Stimulated activated CD4-positive, alpha-beta T cell treated with anti-CD3 and anti-CD28 coated beads, Interleukin-12 subunit alpha, Interleukin-12 subunit beta, amount 100 ng/mL, for 24 hours (primary cell): ENCODE measurements at places on chromosomes 11 and 22.

DNA sequence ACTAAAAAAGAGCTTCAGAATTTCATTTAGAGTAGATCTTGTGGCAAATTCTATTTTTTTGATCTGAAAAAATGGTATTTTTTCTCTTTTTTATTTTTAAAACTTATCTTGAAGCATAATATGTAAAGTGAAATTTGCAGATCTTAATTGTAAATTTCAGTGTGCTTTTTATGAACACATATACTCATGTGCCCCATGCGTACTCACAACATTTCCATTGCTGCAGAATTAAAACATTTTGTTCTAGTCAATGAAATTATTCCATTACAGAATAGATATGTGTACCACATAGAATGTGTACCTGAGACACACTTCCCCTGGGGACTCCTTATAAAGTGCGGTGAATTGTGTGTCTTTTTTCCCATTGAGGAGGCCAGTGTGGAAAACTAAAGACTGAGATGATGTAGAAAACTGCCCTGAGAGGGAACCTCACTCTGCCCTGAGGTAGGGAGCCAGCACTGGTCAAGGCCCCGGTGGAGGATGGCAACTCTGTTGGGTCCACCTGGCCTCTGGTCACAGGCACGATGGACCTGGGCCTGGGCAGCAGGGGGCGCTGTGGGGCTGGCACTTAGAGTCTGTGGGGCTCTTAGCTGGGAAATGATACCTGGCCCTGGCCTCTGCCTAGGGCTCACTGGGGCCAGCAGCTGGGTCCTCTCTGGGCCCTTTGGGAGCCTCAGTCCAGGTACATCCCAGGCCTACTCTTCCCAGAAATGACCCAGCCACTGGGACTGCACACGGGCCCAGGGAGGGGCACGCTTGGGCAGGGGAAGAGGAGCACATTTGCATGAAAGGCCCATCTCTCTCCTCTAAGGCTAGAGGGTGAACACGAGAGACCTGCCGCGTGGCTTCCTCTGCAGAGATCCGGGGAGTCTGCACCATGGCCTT is 77.9 kb upstream of the TOP3B start:
- DNase-seq = peak; percentile 6

DNA sequence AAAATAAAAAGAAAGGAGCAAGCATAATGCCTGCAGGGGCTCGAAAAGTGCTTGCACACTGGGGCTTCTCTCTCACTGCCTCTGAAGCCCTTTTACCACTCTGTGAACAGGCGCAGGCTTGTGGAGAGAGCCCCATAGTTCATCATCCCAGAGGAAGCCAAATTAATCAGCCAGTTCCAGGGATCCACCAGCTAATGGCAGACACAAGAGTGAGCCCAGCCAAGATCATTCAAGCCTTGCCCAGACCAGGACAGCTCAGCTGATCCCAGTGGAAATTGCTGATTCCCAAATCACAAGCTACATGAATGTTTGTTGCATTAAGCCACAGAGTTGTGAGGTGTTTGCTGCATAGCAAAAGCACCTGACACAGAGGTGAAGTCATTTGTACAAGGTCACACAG is 135.3 kb downstream of the CHST1 start:
- DNase-seq = no peak

GRCh38 chr11:46588131-46588530 is 5.7 kb downstream of the AMBRA1 start:
- no peak for DNase-seq

DNA sequence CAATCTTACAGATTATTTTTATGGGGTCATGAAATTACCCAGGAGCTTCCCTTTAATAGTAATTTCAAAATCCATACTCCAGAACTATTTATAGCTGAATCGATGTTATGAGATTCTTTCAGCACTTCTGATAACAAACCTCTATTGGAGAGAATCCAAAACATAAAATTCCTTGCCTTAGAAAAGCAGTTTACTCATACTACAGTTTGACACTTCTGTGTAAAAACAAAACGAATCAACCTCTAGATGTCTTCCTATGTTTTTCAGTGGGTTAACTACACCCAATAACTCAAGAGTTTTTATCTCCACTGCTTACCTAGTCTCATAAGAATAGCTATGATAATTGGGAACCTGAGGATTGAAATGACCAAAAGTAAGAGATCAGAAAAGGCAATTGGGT is 35.6 kb downstream of the KIF18A start:
- DNase-seq = no peak

DNA sequence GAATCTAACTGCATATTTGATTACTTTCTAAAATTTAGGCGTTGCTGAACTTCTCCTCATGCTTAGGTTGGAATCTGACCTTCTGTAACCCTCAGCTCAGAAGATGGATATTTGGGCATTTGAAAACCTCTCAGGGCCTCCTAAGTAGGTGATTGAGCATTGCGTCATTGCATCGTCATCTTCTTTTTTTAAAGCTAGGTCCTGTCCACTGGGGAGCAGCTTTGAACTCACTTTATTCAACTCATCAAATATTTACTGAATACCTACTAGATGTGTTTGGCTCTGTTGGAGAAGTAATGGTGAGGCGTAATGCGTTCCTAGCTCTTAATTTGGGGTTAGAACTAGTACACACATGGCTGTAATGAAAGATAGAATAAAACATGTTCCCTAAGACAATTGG is 56.8 kb downstream of the ZBTB16 start:
- DNase-seq = no peak

- no peak for DNase-seq
These were observed 21.1 kb upstream of the UPK3A start for GRCh38 chr22:45263463-45264269.

DNA sequence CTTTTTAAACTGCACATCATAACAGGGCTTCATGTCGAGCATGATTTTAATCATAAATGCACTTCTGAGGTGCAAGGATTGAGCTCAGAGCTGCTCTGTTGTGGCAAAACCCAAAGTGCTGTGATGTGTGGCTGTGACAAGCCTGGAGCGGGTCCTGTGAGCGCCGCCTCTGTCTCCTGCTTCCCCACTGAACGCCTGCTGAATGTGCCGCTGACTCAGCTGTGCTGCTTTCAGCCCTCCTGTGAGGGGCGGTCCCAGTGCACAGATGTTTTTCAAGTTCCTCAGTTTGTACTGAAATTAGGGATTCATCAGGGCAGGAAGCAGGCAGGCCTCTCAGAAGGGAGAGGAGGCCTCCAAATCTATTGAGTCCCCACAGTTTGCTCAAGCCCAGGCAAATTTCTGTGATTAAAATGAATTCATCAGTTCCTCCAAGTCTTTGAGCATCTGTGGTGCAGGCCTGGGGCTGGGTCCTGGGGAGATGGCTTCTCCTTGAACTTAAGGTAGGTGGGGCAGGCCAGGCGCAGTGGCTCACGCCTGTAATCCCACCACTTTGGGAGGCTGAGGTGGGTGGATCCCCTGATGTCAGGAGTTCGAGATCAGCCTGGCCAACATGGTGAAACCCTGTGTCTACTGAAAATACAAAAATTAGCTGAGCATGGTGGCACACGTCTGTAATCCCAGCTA is 3.0 kb upstream of the GTSE1 start:
- DNase-seq = no peak

DNA sequence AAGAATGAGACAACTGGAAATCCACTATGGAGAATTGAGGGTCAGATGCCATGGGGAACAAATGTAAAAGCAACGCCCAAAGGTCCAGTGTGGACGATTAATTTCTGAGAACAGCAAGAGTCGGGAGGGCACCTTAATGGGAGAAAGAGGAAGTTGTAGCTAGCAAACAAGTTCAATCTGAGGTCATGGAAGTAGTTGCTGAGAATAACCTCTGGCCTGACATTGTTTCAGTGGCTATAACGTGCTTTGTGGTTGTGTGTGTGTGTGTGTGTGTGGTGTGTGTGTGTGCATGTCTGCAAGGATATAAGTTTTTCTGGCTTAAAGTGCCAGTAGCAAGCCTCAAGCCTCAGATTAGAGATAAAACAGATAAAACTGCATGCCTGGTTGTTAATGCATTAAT is 1630.1 kb upstream of the TENM4 start:
- DNase-seq = no peak

DNA sequence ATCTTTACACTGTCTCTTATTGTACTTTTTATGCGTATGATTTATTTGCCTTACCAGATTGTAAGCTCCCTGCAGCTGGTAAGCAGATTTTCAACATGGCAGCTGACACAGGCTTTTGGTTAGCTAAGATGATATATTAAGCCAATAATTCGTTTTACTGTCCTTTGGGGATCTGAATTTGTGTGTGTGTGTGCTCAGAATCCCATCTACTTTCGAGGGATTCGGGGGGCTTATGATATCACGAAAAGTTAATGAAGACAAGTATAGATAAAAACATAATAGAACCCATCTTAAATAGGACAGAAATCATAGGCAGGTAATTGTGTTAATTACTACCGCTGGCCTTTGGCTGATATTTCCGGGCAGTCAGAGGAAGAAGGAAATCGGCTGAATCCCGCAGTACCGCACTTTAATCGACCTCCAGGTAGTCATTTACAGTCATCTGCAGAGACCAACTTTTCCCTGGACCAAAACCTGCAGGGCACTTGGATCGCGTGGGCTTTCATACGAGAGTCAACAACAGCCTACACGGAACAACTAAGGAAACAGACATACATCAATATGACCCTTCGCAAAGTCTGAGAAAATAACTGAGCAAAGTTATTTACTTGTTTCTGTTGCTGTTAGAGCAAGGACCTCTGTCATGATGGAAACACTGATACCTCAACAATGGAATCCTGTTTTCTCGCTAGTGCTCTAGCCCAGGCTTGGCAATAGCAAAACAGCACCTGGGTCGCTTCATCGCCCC is 802 bp downstream of the KBTBD3 start:
- DNase-seq = no peak

DNA sequence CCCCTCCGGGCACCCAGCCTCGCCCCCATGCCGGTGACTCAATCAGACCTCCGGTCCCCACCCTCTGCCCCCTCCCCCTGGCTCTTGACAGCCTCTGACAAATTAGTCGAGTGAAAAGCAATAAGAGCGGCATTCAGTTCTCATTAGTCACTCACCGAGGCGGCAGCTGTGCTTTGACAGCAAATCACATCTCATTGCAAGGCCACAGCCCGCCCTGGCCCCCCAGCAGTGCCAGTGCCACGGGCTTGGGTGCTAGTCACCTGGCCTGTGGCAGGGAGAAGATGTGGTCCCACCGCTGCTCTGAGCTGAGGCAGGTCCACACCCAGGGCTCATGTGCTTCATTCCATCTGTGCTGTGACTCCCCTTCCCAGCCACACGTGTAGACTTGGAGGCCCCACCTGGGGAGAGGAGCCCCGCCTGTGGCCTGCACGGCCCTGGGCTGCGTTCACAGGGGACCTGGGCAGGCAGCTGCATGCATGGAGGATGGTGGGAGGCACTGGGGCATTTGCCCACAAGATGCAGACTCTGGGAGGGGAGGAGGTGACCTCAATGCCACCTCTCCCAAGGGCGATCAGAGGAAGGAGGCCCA is 7.4 kb upstream of the TH start:
- DNase-seq = no peak

DNA sequence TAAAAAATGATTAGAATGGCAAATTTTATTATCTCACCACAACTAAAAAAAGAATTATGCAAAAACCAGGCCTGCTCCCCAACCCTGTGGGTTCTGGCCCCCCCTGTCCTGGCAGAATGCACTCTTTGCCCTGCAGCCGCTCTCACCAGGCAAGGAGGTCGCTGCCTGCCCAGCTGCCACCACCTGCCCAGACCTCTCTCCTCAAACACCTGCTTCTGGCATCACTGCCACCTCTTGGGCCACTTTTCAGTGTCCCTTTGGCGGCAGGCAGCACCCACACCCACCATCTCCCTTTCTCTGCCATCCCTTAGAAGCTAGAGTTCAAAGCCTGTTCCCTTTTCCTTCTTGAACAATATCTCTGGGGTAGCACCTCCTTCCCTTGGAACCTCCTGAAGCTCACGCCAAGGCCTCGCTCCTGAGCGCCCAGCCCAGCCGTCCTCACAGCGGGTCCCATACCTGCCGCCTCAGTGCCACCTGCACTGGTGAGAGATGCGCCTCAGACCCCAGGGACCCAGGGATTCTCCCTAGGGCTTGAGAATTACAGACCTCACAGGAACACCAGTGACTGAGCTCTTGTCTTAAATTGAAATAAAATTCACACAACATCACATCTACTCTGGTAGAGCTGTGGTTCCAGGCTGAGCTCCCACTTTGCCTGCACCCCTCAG is 44.6 kb downstream of the SGSM3 start:
- no peak for DNase-seq

- no peak for DNase-seq
These were observed 11.6 kb downstream of the DDX17 start for GRCh38 chr22:38494498-38494897.

DNA sequence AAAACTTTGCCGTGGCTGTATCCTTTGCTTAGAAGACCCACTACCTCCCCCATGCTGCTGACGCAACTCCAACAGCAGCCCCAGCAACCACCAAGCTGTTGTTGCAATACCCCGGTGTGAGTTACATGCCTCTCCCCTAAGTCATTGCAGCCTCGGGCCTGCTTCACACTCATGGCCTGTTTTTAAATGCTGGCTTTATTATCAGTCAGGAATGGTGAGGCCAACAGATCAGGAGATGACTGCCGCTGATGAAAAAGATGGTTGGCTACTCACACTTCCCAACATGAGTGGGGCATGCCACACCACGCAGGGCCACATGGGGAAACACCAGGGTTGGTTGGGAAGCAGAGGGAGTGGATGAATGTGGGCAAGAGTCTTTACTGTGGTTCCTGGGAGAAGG is 171.5 kb upstream of the SYT13 start:
- no peak for DNase-seq

DNA sequence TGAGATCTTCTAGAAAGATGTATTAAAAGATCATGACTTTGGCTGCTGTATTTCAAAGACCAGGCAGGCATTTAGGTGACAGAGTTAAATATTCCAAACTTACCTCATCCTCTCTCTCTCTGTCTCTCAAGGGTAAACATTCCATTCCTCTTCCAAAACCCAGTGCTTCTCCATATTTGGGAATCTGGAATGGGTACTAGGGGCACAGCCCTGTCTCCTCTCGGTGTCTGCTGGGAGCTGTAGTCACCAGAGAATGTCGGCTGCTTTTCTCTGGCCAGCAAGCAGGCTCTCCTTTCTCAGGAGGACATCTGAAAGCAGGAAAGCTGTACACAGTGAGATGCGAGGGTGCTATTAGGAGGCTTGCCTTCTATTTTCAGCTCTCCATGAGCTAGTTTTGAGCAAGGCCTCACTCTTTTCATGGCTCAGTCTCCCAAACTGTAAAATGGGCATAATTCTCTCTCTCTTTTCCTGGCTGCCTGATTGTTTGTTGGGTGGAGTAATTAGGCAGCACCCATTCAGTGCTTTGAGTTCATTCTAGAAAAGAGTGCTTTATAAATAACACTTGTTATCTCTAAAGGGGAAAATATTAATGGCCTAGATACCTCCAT is 9.3 kb upstream of the PEX26 start:
- DNase-seq = no peak

GRCh38 chr22:31173386-31174145 is 13.6 kb downstream of the RNF185 start:
- no peak for DNase-seq

- DNase-seq = no peak
These were observed 18.9 kb downstream of the CXCR5 start for GRCh38 chr11:118902336-118903203.
